NCI-H526 (cell line): ENCODE measurements at places on chromosomes 1 and 21.

GRCh38 chr1:50333595-50333974 is 89.7 kb downstream of the DMRTA2 start:
- DNase-seq = peak; percentile 82

- no peak for DNase-seq
Measured at GRCh38 chr1:232570007-232570406, 59.9 kb downstream of the SIPA1L2 start.

GRCh38 chr1:73899311-73899710 is 298.7 kb downstream of the LRRIQ3 start:
- DNase-seq = no peak

DNA sequence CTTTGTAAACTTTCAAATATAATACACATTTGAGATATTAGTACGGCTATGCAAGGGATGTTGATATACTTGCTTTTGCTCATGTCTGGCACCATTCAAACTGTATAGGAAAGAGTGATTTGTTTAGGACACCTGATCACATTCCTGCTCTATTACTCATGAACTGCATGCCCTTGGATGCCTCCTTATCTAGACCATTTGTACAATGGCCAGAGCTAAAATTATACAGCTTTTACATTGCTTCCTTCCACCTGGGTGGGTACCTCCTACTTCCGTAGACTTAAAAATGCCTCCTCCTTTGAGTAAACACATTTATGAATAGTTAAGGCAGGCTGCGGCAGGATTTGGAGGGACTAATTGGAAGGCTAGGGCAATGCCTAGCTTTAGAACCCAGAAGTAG is 85.4 kb upstream of the PBX1 start:
- DNase-seq = no peak

DNA sequence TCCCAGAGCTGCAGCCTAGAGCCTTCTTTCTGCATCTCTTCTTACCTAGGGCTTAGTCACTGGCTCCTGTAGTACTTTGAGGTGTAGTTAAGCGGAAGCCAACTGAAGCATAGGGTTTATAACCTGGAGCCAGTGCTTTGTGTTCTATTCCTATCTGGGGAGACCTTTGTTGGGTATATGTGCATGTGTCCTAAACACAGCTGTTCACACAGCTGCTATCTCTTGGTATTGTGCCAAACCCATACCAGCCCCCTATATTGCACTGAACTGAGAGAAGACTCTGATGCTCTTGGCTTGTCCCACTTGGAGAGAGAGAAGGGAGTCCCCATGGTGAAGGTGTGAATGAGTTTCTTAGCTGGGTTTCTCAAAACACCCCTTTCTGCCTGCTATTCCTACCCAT is 17.2 kb upstream of the NFASC start:
- no peak for DNase-seq

- no peak for DNase-seq
Measured at GRCh38 chr1:32186077-32186476, 6.6 kb downstream of the TXLNA start.

DNA sequence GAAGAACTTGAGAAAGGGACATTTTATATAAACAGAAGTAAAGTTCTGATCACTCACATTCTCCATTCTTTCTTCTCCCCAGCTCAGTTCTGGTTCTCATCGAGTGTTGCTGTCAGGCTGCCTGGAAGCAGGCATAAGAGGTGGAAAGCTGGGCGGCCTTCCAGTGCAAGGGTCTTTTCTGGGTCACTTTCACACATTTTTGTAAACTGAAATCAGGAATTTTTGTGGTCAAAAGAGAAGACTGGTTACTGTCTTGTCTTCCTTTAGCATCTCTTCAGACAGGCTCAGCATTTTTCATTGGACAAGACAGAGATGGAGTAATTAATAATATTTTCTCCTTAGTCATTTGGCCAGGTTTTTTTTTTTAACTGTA is 93.7 kb downstream of the CTH start:
- DNase-seq = no peak

DNA sequence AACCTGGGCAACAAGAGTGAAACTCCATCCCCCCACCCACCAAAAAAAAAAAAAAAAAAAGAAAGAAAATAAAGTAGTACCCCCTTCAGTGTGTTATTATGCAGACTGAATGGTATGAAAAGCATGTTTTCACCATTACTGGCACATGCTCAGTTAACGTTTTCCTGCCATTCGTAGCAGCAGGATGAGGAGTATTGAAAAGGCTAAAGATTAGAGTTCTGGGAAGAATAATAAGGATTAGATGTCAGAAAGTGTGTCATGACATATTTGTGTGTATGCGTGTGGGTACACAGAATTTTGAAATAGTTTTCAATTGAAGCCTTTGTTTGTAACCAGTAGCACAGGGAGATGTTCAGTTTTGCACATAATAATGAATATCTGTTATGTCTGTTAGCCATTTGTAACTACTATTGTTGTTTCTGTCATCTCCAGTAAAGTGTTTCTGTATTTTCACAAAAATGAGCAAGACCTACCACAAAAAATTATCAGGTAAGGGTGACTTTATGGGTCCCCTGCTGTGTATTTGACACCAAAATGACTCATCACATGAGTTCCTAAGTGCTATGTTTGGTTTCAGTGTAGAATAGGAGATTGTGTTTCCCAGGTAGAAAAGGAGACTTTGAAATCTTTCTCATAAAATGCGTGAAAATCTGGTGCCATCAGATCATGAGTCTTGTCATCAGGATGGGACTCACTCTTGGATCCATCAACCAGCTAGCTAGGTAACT is 358.9 kb downstream of the DISC1 start:
- no peak for DNase-seq

DNA sequence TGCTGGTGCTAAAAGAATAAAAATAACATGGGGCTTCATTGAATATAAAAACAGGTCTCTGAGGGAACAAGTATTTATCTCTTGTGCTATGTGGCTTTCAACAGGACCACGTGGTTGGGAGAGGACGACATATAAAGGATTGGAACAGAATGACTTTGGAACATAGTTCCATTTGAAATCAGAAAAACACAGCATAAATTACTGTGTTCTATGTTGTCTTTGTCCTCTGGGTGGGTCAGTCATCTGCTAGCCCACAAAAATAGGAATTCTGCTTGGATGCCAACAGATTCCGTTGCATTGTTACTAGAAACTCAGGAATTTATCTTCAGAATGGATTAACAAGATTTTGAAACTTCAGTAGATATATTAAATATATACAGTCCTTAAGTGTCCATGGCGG is 5.9 kb downstream of the CEP85 start:
- no peak for DNase-seq

GRCh38 chr1:246510147-246511030 is 3.3 kb upstream of the SMYD3 start:
- no peak for DNase-seq

- DNase-seq = no peak
Measured at GRCh38 chr1:200934676-200935245, 40.1 kb downstream of the INAVA start.

- DNase-seq = no peak
Measured at GRCh38 chr1:205285381-205286101, 36.0 kb downstream of the NUAK2 start.

GRCh38 chr1:83882906-83883305 is 116.0 kb downstream of the TTLL7 start:
- no peak for DNase-seq

DNA sequence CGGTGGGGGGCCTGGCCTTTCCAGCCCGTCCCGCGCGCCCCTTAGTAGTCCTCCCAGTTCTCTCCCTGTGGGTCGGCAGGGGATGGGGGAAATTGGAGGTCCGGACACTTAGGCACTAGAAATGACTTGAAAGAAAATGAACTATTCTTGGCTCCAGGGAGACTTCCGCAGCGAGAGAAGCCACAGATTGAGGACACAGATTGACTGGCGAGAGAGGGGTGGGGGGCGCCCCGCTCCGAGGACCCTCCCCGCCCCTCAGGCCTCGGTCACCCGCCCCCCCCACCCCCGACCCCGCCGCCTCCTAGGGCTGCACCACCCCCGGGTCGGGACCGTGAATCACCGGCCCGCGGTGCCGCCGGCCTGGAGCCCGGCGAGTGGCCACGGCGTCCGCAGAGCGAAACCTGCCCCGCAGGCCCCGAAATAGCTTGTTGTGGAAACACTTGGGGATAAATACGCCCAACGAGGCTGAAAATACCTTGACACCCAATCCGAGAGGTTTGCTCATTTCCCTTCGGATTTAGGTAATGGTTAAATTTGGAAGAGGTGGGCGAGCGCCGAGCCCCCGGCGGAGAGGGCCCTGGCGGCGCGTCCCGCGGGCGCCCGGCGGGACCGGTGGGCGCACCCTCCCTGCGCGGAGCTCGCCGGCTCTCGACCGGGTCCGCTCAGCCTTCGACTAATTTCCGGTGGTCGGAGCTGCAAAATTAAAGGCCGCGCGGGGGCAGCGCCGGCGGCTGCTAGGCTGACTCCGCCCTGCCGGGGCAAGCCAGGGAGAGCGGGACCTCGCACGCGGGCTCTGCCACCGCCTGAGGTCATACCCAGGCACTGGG is at the start of gene GFI1:
TSS of gene GFI1 (minus strand) at position 675 of the 827 bp plus-strand sequence. CDS start 3,438 bp downstream, outside the sequence.
- DNase-seq = no peak

GRCh38 chr21:44366586-44367211 is 13.3 kb downstream of the TRPM2 start:
- DNase-seq = no peak

DNA sequence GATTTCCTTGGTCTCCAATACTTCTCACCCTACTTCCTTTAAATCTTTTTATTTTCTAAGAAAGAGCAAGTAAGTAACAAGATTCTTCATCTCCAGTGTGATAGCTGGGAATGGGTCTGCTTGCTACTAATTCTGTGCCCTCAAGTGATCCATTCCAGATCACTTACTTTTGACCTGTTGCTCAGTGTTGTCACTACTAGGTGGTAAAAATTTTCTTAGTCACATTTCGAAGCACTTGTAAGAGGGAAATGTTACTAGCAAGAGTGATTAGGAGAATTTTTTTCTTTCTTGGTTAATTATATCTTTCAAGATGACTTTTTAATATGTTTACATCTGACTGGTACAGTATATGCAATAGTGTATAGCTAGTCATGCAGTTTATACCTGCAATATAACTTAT is 2.2 kb downstream of the UBAP2L start:
- no peak for DNase-seq

DNA sequence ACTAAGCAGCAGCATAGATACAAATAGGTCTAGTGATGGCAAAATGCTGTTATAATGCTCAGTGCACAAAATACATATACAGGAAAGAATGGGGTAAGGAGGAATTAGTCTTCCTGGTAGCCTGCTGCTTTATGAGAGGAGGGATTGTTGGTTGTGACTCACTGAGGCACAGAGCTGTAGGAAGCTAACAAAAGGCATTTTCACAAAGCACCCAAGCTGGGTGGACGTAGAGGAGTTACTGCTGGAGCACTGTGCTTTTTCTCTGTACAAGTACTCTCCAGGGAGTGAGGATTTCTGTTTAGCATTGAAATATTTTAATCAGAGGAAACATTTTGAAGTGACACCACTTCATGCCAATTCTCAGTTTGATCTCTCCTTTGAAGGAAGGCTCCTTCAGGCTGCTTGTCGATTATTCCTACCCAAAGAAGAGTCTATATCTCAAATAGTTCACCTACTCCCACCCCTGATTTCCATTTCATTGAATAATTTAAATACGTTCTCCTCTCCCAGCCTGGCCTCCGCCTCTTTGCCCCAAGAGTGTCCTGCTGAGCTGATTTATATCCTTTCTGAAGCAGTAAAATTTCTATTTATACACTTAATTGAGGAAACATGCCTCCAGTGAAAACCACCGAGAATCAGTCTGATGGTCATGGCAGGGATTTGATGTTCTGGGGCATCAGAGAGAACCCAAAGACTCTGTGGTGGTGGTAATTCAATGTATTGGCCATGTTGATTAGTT is 271.9 kb downstream of the HHAT start:
- no peak for DNase-seq

GRCh38 chr1:23422241-23422877 is 2.2 kb downstream of the TCEA3 start:
- no peak for DNase-seq
